ENCODE measurements at places on chromosomes 6 and 20. TPM values are rescaled to one million over a fixed set of nuclear protein-coding genes. Genes with fewer than 3 reads are reported as not detected.

The CST2 gene
- not detected for total RNA-seq

The SIM1 gene
- not detected for total RNA-seq

The CALHM5 gene
- total RNA-seq = 2.1 TPM

The BTN1A1 gene
- total RNA-seq = not detected

The ATP9A gene
- total RNA-seq = 31.0 TPM

The TTLL9 gene
- not detected for total RNA-seq

The CALHM4 gene
- total RNA-seq = not detected

The OXT gene
- total RNA-seq = not detected

The SEC63 gene
- total RNA-seq = 44.9 TPM

The MDFI gene
- total RNA-seq = 4.6 TPM

The EPB41L1 gene
- total RNA-seq = 21.3 TPM

The C6orf118 gene
- total RNA-seq = not detected

The SLC12A5 gene
- total RNA-seq = not detected

The TULP1 gene
- not detected for total RNA-seq

The C6orf15 gene
- not detected for total RNA-seq

The MCHR2 gene
- not detected for total RNA-seq

The ULBP1 gene
- not detected for total RNA-seq

The PLA2G7 gene
- total RNA-seq = 1.1 TPM

The PDRG1 gene
- 13.7 TPM for total RNA-seq

The CPXM1 gene
- 2.5 TPM for total RNA-seq

The MYCT1 gene
- total RNA-seq = 5.4 TPM

The NOTCH4 gene
- total RNA-seq = 7.1 TPM

The LAMA4 gene
- total RNA-seq = 168 TPM

The SLC17A9 gene
- total RNA-seq = 2.9 TPM

The SIRPB1 gene
- 4.4 TPM for total RNA-seq

The GSTA1 gene
- total RNA-seq = not detected

The FAM162B gene
- total RNA-seq = 2.8 TPM

The HCRTR2 gene
- total RNA-seq = not detected

The PSORS1C1 gene
- total RNA-seq = 0.49 TPM

The FAM83B gene
- not detected for total RNA-seq

The E2F1 gene
- total RNA-seq = 0.71 TPM

The MC3R gene
- total RNA-seq = not detected

Data from sigmoid colon (tissue), 7 donors.